Caco-2 (cell line): ENCODE measurements at places on chromosomes 16 and 17.

DNA sequence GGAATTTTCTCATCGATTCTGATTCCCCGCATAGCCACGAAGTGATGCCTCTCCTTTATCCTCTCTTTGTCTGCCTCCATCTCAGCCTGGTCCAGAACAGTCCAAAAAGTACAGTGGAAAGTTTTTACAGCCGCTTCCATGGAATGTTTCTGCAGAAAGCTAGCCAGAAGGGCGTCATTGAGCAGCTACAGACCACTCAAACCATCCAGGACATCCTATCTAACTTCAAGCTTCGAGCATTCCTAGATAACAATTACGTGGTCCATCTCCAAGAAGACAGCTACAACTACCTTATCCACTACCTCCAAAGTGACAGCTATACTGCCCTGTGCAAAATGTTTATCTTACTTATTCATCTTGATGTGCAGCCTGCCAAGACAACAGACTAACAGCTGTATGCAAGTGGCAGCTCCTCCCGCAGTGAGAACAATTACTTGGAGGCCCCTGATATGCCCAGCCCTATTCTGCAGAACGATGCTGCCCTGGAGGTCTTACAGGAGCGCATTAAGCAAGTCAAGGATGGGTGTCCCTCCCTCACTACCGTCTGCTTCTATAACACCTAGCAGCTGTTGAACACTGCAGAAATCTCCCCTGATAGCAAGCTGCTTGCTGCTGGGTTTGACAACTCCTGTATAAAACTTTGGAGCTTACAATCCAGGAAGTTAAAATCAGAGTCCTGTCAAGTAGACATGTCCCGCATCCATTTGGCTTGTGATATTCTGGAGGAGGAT, 38.9 kb downstream of the SLFN12L start:
- no peak for DNase-seq

DNA sequence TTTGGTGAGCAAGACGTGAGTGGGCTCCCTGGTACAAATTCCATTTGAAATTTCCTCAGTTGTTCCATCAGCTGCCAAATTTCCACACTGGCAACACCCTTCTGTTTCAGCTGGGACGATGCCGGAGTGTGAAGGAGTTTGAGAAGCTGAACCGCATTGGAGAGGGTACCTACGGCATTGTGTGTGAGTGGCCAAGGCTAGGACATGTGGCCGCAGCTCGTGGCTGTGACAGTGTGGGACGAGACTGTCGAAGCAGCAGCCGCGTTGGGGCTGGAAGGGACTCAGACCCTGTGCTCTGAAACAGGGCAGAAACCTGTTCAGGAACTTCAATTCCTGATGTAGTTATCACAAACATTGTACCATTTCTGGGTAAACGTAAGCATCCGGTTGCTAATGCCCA, 2.7 kb downstream of the CDK10 start:
- no peak for DNase-seq

DNA sequence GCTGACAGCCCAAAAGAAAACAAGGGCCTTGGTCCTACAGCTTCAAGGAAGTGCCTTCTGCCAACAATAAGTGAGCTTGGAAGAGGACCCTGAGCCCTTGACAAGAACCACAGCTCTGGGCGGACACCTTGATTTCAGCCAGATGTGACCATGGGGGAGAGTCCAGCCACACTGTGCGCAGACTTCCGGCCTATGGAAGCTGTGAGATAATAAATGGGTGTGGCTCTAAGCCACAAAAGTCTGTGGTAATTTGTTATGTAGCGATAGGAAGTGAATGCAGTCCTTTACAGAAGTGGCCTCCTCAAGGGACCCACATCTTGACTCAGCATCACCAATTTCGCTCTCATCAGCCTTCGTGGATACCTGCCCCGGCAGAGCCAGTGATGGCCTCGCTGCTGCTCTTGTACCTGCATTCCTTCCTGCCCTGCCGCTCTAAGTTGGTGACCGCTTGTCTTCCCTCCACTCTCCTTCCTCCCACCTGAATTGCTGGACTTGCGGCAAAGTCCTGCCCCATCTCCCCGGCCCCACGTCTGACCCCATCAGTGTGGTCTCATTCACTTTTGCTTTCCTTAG, 29.3 kb downstream of the PRSS54 start:
- DNase-seq = no peak

DNA sequence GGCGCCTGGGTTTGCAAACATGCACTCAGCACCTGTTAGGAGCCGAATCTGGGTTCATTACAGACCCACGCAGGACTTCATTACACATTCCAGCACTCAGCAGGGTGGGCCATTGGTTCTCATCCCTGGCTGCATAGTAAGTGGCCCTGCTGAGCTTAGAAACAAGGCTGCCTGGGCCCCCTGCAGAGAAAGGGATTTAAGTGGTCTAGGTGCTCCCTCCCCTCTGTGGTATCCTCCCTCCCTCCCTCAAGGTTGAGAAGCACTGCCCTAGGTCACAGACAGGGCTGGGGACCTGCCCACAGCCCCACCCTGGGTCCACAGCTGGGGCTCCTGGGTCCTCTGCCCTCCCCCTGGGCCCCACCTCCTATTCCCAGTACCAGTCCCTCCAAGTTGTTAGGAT, 28.3 kb downstream of the WNT3 start:
- no peak for DNase-seq
